A549 treated with ZK216348 at 1 μM for 4 hours (cell line): ENCODE measurements at places on chromosomes 1 and 21. TPM values are rescaled to one million over a fixed set of nuclear protein-coding genes. Genes with fewer than 3 reads are reported as not detected.

Gene DLGAP3
- total RNA-seq, result 0.09 to 0.27 TPM (median 0.26 TPM) in 5 replicates

Gene FCGR1A
- not detected in 5 replicates for total RNA-seq

Gene SH3BGRL3
- total RNA-seq, result 121 to 161 TPM (median 145 TPM) in 5 replicates

Gene CD46
- total RNA-seq, result 70.8 to 129 TPM (median 115 TPM) in 5 replicates

Gene KDF1
- total RNA-seq, result 0.08 TPM in 2 of 5 replicates, not detected in the others

Gene CGN
- total RNA-seq, result 1.6 to 2.9 TPM (median 2.0 TPM) in 5 replicates

Gene CFAP141
- not detected in 5 replicates for total RNA-seq

Gene S100A3
- 86.7 to 117 TPM (median 103 TPM) in 5 replicates for total RNA-seq

Gene MNDA
- not detected in 5 replicates for total RNA-seq

Gene GPR37L1
- total RNA-seq, result 0.13 to 0.18 TPM (median 0.15 TPM) in 5 replicates

Gene CENPF
- 65.5 to 122 TPM (median 79.5 TPM) in 5 replicates for total RNA-seq

Gene SLC35F3
- 3.6 to 5.7 TPM (median 5.2 TPM) in 5 replicates for total RNA-seq

Gene SLC35A3
- 2.4 to 10.3 TPM (median 8.8 TPM) in 5 replicates for total RNA-seq

Gene DNAJC6
- 3.8 to 8.1 TPM (median 7.7 TPM) in 5 replicates for total RNA-seq

Gene PLA2G5
- not detected in 5 replicates for total RNA-seq

Gene MCOLN2
- total RNA-seq, result 1.7 to 2.4 TPM (median 2.2 TPM) in 5 replicates

Gene RNF11
- 24.6 to 38.4 TPM (median 29.4 TPM) in 5 replicates for total RNA-seq

Gene BEND5
- total RNA-seq, result not detected in 5 replicates

Gene TCHHL1
- total RNA-seq, result not detected in 5 replicates

Gene CLDN19
- total RNA-seq, result not detected in 5 replicates

Gene HSD3B2
- not detected in 5 replicates for total RNA-seq

Gene MYOC
- 0.06 TPM in 1 of 5 replicates, not detected in the others for total RNA-seq

Gene ANGPTL3
- not detected in 5 replicates for total RNA-seq

Gene ITLN2
- 0.14 to 1.1 TPM (median 0.36 TPM) in 5 replicates for total RNA-seq

Gene EPHA10
- 0.69 to 1.7 TPM (median 0.75 TPM) in 5 replicates for total RNA-seq

Gene PDE4B
- total RNA-seq, result 8.6 to 12.6 TPM (median 10.4 TPM) in 5 replicates

Gene SLC1A7
- not detected in 5 replicates for total RNA-seq
